ENCODE measurements at places on chromosomes 16 and 17. TPM values are rescaled to one million over a fixed set of nuclear protein-coding genes. Genes with fewer than 3 reads are reported as not detected.

- no peak for DNase-seq
Measured at GRCh38 chr17:8910969-8911604, 43.6 kb upstream of the PIK3R6 start.

DNA sequence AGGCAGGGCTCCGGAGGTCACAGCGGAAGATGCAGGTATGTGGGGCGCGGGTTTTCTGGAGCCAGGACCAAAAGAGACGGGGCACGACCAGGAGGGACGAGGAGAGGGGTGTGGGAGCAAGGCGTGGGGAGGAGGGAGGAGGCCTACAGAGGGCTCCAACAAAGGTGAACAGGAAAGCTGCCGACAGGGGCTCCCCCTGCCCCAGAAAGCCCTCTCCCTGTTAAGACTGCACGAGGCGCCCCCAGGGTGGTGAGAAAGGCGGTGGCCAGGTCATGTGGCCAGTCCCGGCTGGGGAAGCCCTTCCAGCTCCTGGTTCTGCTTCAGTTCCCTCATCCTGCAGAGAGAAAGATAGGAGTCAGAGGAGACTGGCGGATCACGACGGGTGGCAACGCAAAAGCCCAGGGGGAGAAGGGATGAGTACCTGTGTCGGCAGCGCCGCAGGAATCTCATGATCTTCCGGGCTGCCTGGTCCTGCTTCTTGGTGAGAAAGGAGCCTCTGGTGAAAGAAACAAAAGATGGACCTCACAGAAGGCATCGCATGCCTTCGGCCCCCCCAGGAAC lies 949 bp upstream of the SPAG7 start:
- no peak for DNase-seq

- DNase-seq: no peak
Measured at GRCh38 chr17:72409405-72410002, 288.7 kb downstream of the SOX9 start.

DNA sequence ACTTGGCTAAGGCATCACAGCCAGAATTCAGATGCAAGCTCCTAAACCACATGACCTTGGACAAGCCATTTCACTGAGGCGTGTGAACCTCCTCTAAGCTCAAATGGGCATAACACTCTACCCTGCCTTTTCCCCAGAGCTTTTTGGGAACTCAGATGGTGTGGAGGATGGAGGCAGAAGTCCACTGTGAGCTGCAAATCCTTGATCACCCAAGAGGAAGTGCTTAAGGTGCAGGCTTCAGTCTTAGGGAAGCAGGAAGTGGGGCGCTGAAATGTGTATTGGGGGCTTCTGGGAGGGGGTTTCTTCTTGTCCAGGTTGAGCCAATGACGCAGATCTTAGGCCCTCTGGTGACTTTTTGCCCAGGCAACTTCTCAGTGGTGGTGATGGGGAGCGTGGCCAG lies 12.9 kb downstream of the CIITA start:
- no peak for DNase-seq

GRCh38 chr16:68081861-68082628 lies 3.1 kb upstream of the NFATC3 start:
- no peak for DNase-seq

RGS9 gene
- total RNA-seq: 0.87 TPM

Data from activated T-cell treated with anti-CD3 and anti-CD28 coated beads, Interleukin-2, amount 50 U/mL, for 4 hours (primary cell).